T-cell (primary cell): ENCODE measurements at places on chromosomes 3 and 15. TPM values are rescaled to one million over a fixed set of nuclear protein-coding genes. Genes with fewer than 3 reads are reported as not detected.
A peak's percentile ranks its signal among the peaks of the same experiment; 100 is the strongest.

The TNNC1 gene
- total RNA-seq: 4.3 TPM

The MED12L gene
- 0.58 TPM for total RNA-seq

The KY gene
- not detected for total RNA-seq

The GOLGA8O gene
- 1.6 TPM for total RNA-seq

The TM2D3 gene
- 64.6 TPM for total RNA-seq

The PLA2G4D gene
- not detected for total RNA-seq

The BFSP2 gene
- not detected for total RNA-seq

The THBS1 gene
- 4.1 TPM for total RNA-seq

- peaks cover 37% of the 10 kb centered on the region for H3K4me1 ChIP-seq
- H3K27ac ChIP-seq: no peak overlapping the region
- peaks cover 7% of the 10 kb centered on the region for H3K36me3 ChIP-seq
- DNase-seq: no peak
- no peaks in the 10 kb centered on the region for H3K27me3 ChIP-seq
These were observed 50.4 kb downstream of the CCR4 start for GRCh38 chr3:33001889-33002288.

- peaks cover 47% of the 10 kb centered on the region for H3K27me3 ChIP-seq
- no peak for DNase-seq
- H3K27ac ChIP-seq: no peak overlapping the region
- H3K4me3 ChIP-seq: peak overlapping the region; percentile 36
- H3K36me3 ChIP-seq: no peaks in the 10 kb centered on the region
These were observed 177.0 kb downstream of the OR4M2 start for GRCh38 chr15:22257047-22258008.

DNA sequence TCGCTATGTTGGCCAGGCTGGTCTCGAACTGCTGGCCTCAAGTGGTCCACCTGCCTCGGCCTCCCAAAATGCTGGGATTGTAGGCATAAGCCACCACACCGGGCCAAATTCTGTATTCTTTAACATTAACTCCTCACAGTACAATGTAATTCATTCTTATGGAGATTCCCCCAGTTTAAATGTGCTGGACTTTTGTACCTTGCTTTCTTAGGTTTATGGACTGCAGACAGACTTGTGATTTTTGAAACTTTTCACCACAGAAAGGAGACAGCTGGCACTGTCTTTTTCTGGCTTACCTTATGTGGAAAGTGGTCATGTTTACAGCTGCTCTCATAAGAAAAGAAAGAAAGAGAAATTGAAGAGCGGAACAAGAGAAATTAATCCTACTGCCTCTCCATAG, 103.8 kb downstream of the IQCH start:
- no peaks in the 10 kb centered on the region for H3K4me1 ChIP-seq
- no peak overlapping the region for H3K4me3 ChIP-seq
- H3K27ac ChIP-seq: no peak overlapping the region

- no peak overlapping the region for H3K27ac ChIP-seq
- no peak for DNase-seq
- no peaks in the 10 kb centered on the region for H3K27me3 ChIP-seq
- H3K4me3 ChIP-seq: no peak overlapping the region
- H3K4me1 ChIP-seq: no peaks in the 10 kb centered on the region
These were observed 340.1 kb downstream of the PTPRG start for GRCh38 chr3:61901496-61901895.

GRCh38 chr3:148728753-148729152, 31.1 kb downstream of the AGTR1 start:
- DNase-seq: no peak
- no peak overlapping the region for H3K27ac ChIP-seq

DNA sequence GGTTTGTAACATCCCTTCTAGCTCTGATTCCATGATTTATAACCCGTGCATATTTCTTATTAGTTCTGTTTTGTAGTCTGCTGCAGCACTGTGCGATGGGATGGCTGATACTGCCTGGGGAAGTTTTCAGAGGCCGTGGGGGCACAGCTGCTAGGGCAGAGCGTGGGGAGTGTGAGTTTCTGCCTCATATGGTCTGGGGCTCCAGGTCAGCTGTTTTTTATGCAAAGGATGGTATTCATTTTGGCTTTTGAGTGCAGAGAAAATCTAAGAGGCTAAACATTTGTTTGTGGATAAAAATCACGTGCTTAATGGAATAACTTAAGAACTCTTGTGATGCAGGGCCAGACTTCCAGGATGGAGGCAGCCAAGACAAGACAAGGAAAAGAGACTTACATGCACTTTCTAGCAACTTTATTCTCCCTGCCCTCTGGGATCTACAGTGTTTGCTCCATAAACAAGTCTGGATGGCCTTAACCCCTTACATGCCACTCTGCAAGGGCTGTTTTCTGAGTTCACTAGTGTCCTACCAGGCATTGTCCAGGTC, 45.5 kb upstream of the CFAP161 start:
- no peaks in the 10 kb centered on the region for H3K4me1 ChIP-seq
- no peaks in the 10 kb centered on the region for H3K27me3 ChIP-seq
- no peak overlapping the region for H3K27ac ChIP-seq
- no peak for DNase-seq

DNA sequence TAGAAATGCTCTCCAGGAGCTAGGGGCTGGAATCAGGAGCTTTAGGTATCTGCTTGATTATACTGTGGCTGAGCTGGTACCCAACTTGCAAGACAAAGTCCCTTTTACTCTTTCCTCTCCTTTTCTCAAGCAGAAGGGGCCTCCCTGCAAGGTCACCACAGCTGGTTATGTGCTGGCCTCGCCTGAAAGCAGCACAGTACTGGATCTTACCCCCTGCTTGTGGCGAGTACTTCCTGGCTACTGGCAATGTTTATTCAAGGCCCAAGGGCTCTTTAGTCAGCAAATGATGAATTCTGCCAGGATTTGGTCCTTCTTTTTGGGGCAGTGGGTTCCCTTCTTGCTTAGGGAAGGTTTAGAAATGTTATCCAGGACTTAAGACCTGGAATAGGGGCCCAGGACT, 234.6 kb downstream of the RAP2B start:
- no peak for DNase-seq
- H3K27me3 ChIP-seq: no peaks in the 10 kb centered on the region
- no peaks in the 10 kb centered on the region for H3K4me1 ChIP-seq
- no peak overlapping the region for H3K27ac ChIP-seq

DNA sequence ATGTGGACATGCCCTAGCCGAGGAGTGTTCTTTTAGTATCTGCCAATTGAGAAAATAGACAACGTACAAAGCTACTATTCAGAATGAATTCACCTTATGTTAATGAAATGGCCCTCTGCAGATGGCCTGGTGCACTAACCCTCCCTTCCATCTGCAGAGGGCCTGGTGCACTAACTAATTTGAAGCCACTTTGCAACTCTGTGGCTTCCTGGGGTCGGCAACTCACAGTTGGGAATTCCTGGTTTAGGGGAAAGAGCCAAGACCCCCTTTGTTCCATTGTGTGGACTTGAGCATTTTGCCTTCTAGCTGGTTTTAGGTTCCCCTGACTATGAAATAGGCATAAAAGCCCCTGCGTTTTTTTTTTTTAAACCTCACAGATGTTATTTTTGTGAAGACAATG, 204.3 kb upstream of the UBE3A start:
- DNase-seq: no peak
- no peaks in the 10 kb centered on the region for H3K36me3 ChIP-seq
- no peak overlapping the region for H3K4me3 ChIP-seq
- H3K4me1 ChIP-seq: no peaks in the 10 kb centered on the region
- no peaks in the 10 kb centered on the region for H3K27me3 ChIP-seq
- no peak overlapping the region for H3K27ac ChIP-seq

DNA sequence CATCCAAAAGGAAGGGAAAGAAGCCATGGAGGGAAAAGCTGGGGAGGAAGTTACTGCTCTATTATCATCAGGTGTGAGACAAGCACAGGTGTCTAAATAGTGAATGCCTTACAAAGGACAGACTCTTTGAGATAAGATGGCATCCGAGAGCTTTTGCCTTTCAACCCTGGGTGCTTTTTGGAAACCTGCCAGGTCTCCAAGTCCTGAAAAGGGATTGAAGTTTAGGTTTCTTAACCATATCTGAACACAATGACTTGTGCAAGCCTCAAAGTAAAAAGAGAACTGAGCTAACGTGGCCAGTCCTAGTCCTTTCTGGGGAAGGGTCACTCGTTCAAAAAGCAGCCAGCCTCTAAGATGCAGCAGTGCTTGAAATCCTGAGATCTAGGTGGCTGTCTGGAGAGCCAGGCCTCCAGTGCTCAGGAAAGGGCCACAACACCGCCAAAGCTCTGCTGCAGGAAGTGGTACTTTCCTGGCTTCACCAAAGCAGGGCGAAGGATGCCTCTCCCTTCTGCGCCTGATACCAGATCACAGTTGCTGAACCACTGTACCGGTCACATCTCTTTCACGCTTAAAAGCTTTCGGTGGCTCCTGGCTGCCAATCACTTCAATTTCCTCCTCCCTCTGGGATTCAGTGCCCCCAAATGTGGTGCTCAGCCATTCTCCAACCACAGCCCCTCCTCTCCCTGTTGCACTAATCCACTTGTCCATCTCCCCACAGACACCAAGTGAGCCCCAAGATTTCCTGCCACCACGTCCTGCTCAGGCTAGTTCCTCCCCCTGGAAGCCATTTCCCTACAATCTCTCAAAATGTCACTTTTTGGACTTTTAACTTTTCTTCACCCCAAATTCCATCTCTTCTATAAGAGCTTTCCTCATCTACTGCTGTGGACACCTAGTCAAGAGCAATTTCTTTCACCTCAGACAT, 104.1 kb upstream of the LPP start:
- H3K4me1 ChIP-seq: peaks cover 13% of the 10 kb centered on the region
- H3K27me3 ChIP-seq: no peaks in the 10 kb centered on the region
- DNase-seq: peak; percentile 30
- H3K4me3 ChIP-seq: no peak overlapping the region
- H3K27ac ChIP-seq: peak overlapping the region; percentile 14
- H3K36me3 ChIP-seq: no peaks in the 10 kb centered on the region

DNA sequence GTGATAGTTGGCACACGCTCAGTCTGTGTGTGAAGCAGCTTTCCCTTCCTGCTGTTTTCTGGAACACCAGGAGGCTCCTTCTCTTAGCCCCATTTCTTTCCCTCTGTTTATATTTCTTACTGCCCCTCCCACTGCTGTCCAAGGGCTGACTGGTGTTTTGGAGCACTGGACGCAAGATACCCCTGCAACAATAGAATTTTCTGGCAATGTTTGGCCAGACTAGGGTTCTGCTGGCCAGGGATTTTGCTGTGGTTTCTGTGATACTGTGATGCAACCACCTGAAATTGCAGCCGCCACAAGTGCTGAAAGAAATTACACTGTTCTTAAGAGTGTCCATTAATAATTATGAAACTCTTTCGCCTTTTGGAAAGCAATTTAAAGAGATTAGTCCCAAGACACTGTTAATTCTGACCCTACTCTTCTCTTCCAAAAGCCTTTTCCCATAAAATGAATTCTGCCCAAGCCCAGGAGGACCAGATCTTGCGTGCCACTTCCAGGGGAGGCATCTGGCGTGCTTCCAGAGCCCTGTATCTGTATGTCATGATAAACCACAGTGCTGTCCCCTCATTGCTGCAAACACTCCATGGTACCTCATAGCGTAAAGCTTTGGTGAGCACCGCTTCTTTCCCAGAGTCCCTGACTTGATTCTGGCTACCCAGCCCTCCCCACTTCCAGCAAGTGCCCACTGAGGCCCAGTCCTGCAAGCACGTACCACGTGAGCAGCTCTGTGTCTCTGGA, 159.4 kb upstream of the CHRM5 start:
- H3K4me3 ChIP-seq: no peak overlapping the region
- H3K4me1 ChIP-seq: no peaks in the 10 kb centered on the region
- DNase-seq: no peak
- H3K27ac ChIP-seq: no peak overlapping the region

- H3K4me3 ChIP-seq: no peak overlapping the region
- DNase-seq: no peak
- peaks cover 7% of the 10 kb centered on the region for H3K36me3 ChIP-seq
These were observed 71.4 kb downstream of the C3orf80 start for GRCh38 chr3:160296591-160296990.

GRCh38 chr3:24595796-24596195, 101.1 kb upstream of the THRB start:
- H3K27ac ChIP-seq: no peak overlapping the region
- no peaks in the 10 kb centered on the region for H3K4me1 ChIP-seq
- DNase-seq: no peak
- H3K27me3 ChIP-seq: no peaks in the 10 kb centered on the region
- H3K36me3 ChIP-seq: no peaks in the 10 kb centered on the region

GRCh38 chr15:83200162-83200561, 7.5 kb downstream of the HDGFL3 start:
- no peaks in the 10 kb centered on the region for H3K27me3 ChIP-seq
- no peak overlapping the region for H3K27ac ChIP-seq
- DNase-seq: no peak
- no peak overlapping the region for H3K4me3 ChIP-seq
- peaks cover 3% of the 10 kb centered on the region for H3K4me1 ChIP-seq

DNA sequence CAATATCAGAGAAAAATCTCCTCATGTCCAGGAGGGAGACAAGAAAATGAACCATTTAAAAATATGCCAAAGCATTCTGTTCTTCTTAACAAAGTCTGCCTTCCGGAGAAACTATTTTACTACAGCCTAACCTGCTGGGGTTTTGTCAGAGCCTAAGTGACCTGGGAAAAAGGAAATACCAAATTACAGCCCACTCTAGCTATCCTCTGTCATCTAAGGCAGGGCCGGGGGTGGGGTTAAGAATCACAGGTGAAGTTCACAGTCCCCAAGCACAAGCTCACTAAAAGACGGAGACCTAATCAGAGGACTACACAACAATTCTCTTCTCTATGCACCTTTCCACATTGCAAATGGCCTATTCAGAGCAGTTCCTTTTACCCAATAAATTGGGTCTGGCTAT, 116.6 kb downstream of the TRIM42 start:
- H3K4me1 ChIP-seq: no peaks in the 10 kb centered on the region
- H3K4me3 ChIP-seq: no peak overlapping the region
- no peaks in the 10 kb centered on the region for H3K27me3 ChIP-seq
- no peaks in the 10 kb centered on the region for H3K36me3 ChIP-seq
- DNase-seq: no peak
- H3K27ac ChIP-seq: no peak overlapping the region

DNA sequence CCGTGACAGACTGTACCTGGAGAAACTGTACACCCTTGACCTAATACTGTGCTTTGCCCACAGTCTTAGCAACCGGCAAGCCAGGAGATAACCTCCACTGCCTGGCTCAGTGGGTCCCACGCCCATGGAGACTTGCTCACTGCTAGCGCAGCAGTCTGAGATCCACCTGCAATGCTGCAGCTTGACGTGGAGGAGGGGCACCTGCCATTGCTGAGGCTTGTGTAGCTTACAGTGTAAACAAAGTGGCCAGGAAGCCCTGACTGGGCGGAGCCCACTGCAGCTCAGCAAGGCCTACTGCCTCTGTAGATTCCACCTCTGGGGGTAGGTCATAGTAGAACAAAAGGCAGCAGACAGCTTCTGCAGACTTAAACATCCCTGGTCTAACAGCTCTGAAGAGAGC, 189.3 kb downstream of the EDEM1 start:
- DNase-seq: no peak
- no peaks in the 10 kb centered on the region for H3K36me3 ChIP-seq
- H3K27ac ChIP-seq: no peak overlapping the region
- no peak overlapping the region for H3K4me3 ChIP-seq
- H3K27me3 ChIP-seq: no peaks in the 10 kb centered on the region

- no peak overlapping the region for H3K4me3 ChIP-seq
- peaks cover 3% of the 10 kb centered on the region for H3K27me3 ChIP-seq
- no peak for DNase-seq
- no peak overlapping the region for H3K27ac ChIP-seq
These were observed 275.0 kb upstream of the NSMCE3 start for GRCh38 chr15:29544513-29545128.
